ENCODE measurements at places on chromosomes 3 and 15.
A peak's percentile ranks its signal among the peaks of the same experiment; 100 is the strongest.

GRCh38 chr3:131328721-131329120 lies 52.9 kb upstream of the NUDT16 start:
- DNase-seq = no peak

DNA sequence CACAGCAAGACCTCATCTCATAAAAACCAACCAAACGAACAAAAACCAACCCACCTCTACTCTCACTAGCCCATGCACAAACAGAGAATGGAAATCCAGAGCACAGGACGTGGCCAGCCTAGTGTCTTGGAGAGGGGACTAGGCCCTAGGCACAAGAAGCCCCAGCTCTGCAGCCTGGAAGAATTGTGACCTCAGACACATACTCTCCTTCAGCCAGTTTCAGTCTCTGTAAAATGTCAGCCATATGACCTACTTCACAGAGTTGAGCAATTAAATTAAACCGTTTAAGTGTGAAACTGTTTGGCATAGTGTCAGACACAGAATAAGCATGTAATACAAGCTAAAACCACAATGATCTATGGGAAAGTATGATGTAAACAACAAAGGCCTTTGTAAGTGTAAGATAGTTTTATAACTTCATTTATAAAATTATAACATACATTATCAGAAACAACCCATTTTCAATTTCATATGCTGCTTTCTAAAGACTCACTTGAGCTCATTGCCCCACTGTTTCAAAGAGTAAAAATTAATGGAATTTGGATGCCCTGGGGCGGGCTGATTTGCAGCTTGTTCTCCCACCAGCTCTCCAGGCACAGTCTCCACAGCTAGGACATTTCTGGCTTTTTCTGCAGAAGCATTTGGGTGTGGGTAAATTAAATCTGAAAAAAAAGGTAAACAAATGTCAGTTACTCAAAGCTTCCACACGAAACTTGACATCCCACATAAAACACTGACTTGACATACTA lies 32.9 kb downstream of the TBC1D2B start:
- no peak for DNase-seq

DNA sequence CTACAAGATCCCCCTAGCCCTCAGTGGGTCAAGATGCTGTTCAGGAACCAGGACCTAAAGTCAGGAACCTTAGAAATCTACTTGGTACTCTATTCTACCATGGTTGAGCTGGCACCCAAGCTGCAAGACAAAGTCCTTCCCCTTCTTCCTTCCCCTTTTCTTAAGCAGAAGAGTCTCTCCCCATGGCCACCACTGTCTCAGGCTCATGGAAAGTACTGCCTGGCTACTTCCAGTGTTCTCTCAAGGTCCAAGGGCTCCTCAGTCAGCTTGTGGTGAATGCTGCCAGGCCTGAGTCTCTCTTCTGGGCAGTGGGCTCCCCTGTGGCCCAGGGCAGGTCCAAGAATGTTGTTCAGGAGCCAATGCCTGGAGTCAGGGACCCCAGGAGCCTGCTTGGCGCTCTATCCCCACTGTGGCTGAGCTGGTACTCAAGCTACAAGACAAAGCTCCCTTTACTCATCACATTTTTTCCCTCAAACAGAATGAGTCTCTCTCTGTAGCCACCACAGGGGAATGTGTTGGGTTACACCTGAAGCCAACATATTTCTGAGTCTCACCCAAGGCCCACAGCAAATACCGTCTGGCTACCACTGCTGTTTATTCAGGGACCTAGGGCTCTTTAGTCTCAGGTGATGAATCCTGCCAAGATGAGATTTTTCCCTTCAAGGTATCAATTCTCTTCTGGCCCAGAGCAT lies 18.1 kb upstream of the SLC27A2 start:
- no peak for DNase-seq

DNA sequence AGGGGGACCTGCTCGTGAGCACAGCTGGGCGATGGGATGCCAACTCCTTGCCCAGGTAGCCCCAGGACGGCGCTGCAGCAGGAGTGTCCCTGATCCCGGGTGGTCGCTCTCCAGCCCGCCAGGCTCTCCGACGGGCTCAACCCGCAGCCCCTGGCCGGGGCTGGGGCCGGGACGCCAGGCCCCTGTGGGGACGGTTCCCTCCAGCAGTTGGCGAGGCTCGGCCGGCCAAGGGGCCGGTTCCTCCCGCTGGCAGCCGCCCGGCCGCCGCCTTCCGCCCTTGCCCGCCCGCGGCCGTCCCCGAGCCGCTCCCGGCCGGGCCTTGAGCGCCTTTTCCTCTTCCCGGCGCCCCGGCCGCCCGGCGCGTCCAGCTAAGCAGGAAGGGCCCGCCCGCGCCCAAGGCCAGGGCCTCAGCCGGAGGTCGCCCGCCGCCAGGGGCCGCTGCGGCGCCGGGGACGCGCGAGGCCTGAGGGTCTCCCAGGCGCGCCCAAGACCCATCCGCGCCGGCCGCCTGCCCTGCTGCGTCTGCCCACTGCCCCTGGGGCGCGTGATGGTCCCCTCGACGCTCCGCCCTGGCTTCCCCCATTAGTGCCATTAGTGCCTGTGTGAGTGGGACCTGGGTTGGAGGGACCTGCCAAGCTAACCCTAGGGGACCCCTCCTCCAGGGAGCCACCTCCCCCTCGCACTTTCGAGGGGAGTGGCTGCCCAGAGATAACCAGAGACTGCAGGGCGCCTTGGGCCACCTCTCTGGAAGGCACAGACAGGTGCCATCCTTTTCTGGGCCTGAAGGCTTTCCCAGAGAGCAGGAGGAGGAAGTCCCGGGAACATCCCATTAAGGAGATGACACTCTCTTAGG lies 106.4 kb downstream of the FBLN2 start:
- DNase-seq = peak; percentile 9

DNA sequence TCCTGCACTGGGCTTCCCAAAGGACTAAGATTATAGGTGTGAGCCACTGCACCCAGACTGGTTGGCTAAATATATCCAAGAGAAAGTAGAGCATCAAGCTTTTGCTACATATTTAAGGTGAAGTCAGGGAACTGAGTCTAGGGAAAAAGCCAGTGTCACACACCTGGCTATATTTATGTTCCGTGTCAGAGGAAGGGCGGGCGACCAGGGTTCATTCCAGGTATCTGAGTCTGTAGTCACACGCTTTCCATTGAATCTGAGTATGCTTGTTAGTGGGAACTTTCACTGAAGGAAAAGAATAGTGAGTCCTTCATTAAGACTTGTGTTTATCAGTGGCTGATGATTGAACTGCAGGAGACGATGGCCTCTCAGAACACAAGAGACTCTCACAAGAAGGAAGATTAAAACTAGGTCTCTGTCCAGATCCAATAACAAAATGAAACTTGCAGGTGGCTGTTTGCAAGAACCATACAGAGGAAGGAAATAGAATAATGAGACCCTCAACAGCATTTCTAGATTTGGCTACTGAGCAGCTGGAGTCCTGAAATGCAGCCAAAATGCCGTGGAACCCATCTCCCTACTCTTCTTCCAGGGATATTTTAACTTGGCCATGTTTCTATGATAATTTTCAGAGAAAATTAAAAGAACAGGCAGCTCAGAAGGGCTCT lies 276.3 kb downstream of the THSD4 start:
- DNase-seq = no peak

- DNase-seq = no peak
Observed at GRCh38 chr3:152257563-152258035, 11.1 kb upstream of the MBNL1 start.

- DNase-seq = peak; percentile 7
Observed at GRCh38 chr3:176872771-176873209, 324.5 kb downstream of the TBL1XR1 start.

DNA sequence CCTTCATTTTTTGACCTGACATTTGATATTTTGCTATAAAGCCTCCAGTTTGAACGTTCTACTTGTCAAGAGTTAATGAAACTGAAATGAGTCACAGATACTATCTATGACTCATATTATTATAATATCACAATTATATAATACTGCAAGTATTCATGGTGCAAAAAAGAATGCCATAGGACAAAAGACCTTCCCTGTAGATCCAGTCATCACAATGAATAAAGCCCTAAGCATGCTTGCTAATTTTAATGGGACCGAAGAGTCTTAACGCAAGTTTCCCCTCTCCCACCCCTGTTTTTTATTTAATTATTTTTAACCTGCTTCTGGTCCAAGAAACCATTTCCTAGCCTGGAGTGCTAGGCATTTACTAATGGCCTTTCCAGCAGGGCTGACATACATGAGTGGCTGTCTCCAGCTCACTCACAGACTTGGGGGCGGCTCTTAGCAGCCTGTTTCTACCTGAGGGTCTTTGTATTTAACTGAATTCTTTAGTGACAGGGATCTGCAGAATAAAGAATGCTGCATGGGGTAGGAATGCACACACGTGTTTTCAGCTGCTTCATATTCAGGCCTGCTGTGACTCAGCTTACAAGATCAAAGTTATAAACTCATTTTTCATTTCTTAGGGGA lies 61.2 kb downstream of the THBS1 start:
- no peak for DNase-seq

- no peak for DNase-seq
Observed at GRCh38 chr15:99326235-99326634, 75.0 kb downstream of the LRRC28 start.

GRCh38 chr3:134373271-134374104 lies 759 bp downstream of the AMOTL2 start:
- no peak for DNase-seq

GRCh38 chr15:49978121-49978520 lies 140.9 kb downstream of the ATP8B4 start:
- DNase-seq = no peak

- DNase-seq = no peak
Observed at GRCh38 chr15:68230157-68231100, 901 bp upstream of the CLN6 start.

- DNase-seq = no peak
Observed at GRCh38 chr3:15071699-15072098, 6.6 kb upstream of the MRPS25 start.

DNA sequence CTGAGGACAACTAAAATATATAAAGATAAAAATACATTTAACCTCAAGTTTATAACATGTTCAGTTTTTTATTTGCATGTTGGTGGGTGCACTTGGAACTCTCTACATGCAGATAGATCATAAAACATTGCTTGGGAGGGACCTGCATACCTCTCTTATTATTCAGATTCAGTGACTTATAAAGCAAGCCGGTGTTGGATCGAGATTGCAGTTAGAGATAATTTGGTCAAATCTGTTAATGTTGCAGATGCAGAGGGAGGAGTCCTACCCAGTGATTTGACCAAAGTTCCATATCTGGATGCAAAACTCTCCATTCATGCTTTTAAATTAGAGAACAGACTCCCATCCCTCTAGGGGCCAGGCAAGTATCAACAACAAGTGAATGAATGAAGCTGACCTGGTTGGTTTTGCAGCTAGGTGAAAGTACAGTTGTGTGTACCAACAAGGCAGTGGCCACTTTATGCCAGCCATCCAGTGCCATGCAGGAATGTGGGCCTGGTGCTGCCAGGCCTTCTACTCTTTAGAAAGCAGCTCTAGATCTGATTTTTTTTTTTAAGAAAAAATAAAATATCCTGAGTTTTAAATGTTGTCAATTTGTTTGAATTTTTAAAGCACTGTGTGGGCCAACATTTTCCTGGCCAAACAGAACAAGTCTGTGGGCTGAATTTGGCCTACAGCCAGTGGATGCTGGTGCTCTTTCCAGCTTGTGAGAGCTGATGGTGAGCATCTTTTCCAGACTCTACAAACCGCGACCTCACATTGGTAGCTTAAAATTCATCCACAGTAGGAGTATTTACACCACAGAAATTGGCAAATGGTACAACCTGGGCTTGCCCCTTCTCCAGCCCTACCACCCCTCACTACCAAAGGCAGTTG lies 12.3 kb downstream of the CDIN1 start:
- no peak for DNase-seq

GRCh38 chr15:78880813-78881212 lies 8.1 kb downstream of the MORF4L1 start:
- no peak for DNase-seq

DNA sequence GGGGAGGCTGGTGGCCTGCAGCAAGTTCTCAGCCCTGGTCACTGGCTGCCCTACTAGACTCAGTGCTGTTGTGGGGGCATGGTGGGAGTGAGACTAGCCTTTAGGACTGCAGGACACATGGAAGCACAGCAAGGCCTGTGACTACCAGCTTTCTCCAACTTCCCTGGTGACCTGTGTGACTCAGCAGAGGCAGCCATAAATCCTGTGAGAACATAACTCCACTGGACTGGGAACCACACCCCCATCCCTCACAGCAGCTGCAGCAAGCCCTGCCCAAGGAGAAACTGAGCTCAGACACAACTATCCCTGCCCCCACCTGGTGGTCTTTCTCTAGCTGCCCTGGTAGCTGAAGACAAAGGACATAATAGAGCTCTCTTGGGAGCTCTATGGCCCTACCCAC lies 111.3 kb downstream of the DCLK3 start:
- DNase-seq = no peak
